ENCODE measurements at places on chromosomes 13 and 19.
A peak's percentile ranks its signal among the peaks of the same experiment; 100 is the strongest.

GRCh38 chr19:18141031-18141430, 11.9 kb upstream of the PIK3R2 start:
- DNase-seq, result no peak

- DNase-seq, result no peak
Measured at GRCh38 chr13:112992931-112993680, 24.1 kb downstream of the MCF2L start.

DNA sequence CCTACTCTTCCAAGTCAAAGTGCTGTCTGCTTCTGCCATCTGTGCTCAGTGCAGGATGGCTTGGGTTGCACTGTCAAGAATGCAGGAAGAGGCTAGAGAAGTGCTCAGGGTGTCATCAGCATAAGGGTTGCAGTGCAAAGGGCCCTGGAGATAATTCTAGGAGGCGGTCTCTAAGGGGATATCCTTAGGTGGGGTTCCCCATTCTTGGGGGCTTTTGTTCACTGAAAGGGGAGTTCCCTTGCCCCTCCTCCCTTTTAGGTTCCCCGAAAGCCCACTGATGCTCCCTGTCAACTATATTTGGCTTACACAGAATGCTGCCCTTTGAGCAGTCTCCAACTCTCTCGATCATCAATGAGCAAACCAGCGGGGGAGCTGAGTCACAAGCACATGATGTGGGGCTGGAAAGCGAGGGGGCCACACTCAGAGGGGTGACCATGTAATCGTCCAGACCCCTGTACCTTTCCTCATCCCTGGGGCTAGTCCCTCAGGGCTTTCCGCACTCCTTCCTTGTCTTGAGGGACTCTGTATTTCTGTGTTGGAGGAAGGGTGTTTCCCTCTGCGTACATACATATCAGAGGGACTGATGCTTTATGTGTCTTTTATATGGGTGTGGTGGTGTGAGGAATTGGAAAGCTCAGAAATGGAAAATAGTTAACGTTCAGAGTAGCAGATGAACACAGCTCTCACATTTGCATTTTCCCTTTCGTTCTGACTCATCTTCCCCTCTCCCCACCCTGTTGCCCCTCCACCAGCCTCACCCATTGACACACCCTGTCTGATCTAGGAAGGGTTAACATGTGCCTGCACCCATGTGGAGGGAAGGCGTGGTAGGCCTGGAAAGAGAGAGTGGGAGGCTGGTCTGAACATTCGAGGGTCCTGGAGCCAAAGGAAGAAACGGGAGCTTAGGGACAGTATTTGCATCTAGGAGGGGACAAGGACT, 6.7 kb downstream of the ZBTB32 start:
- no peak for DNase-seq

- DNase-seq, result no peak
Measured at GRCh38 chr19:37572203-37572602, 22.4 kb downstream of the ZNF571 start.

DNA sequence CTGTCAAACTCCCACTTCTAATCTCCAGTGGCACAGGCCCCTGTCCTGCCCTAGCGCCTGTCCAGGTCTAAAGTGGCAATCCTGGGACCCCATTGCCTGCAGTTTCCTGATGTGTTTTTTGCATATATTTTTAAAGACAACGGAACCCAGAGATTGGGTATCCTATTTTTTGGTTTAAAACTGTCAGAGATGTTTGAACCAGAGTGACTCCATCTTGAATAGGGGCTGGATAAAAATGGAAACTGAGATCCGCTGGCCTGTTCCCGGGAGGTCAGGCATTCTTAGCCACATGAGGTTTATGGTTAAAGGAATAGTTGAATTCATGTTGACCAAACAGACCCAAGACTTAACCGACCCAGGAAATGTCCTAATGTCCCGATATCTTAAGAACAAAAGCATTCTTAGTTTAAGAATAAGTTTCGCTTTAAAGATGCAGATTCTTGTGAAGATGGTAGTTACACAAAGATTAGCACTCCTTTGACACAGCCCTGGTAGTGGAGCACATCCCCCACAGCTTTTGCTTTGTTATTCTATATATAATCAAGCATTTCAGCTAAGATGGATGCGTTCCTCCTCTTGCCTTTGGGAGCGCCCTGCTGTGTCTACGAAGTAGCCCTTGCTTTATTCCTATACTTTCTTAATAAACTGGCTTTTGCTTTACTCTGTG, 332.1 kb downstream of the UQCRFS1 start:
- DNase-seq, result no peak

DNA sequence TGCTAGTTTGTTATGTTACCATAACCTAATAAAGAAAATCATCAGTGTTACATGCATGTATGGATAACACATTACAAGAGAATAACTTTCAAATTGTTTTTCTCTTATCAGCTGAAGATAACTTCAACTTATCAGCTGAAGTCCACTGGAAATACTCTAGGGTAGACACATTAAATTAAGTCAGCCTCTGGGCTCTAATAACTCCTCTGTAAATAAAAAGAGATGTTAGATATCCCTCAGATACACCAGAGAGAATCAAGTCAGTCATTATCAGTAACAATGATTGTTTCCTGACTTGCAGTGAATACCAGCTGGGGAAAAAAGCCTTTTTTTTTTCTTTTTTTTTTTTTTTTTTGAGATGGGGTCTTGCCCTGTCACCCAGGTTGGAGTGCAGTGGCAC, 1.6 kb upstream of the KBTBD7 start:
- no peak for DNase-seq

GRCh38 chr19:42563352-42564210, 31.1 kb downstream of the CEACAM8 start:
- peak; percentile 10 for DNase-seq

- no peak for DNase-seq
Measured at GRCh38 chr13:44197791-44198770, 175.5 kb upstream of the SERP2 start.

DNA sequence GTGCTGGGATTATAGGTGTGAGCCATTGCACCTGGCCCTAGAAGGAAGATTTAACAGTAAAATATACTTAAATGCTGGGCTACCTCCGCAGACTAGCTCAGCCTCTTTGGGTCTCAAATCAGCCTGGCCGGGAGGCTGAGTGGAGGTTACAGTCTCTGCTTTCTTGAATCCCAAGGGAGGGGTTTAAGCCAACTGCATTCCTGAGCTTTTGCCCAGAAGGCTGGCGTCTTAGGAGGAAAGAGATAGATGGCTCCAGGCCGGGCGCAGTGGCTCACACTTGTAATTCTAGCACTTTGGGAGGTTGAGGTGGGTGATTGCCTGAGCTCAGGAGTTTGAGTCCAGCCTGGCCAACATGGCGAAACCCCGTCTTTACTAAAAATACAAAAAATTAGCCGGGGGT, 623 bp upstream of the C5AR1 start:
- no peak for DNase-seq

GRCh38 chr19:21463449-21464105, 41.8 kb upstream of the ZNF429 start:
- no peak for DNase-seq

DNA sequence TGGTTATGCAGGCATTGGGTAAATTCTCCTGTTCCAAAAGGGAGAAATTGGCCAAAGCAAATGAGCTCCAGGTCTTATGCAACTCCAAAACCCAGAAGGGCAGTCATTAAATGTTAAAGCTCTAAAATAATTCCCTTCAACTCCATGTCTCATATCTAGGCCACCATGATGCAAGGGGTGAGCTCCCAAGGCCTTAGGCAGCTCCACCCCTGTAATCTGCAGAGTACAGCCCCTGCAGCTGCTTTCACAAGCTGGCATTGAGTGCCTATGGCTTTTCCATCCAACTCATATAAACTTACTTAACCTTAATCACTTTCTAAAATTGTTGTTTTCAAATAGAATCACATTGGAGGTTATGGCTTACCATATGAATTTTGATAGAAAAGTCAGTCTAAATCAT, 44.7 kb upstream of the ZNF429 start:
- no peak for DNase-seq

DNA sequence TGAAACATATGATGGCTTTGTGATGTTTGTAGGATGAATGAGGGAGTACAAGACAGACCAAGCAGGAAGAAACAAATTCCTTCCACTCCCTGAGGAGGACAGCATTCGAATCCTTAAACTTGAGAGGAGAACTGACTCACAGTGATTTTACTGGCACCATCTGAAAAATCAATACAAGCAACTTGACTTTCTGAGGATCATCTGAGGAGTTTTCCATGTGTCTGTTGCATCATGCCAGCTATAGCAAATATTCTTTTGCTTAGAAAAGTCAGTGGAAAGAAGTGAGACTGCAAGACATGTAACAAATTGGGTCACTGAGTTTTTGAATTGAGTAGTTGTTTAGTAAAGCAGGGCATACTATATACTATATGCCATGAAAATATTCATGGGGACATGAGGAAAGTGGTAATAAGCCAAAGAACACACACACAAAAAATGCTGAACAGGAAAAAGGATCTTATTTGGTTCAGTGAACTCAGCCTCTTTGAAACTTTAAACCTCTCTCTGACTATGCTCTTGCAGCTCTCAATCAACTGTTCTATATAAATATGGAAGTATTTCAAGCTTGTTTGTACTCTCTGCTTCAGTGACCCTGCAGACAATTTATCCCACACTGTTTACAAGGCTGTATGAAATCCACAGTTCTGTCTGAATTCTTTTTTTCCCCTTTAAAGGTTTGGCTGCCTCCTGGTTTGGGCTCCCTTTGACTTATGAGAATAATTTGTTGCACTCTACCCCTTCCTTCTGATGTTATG, 35.5 kb downstream of the SERTM1 start:
- no peak for DNase-seq

- DNase-seq, result no peak
Measured at GRCh38 chr13:44812818-44813217, 176.5 kb downstream of the NUFIP1 start.

DNA sequence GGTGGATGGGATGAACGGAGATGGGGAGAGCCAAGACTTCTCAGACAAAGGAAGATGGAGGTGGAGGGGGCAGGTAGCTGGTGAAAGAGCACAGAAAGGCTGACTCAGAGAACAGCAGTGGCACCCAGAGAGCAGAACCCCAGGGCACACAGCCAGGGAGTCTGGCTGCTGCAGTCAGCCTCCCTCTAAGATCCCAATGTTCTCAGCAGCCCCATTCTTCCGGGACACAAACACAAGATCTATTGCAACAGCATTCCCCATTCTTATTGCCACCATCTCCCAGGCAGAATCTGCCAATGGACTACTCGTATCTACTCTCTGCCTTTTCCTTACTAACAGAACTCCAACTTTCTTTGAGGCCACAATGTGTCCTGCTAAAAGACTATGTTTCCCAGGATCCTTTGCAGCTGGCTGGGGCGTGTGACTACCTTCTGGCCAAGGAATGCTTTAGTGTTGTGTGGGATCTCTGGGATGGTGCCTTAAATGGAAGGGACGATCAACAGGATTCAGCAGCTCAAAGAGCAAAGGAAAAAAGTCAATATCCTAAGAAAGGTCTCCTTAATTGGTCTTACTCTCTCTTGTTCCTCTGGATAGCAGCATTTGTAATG, 7.5 kb downstream of the THAP8 start:
- DNase-seq, result no peak

DNA sequence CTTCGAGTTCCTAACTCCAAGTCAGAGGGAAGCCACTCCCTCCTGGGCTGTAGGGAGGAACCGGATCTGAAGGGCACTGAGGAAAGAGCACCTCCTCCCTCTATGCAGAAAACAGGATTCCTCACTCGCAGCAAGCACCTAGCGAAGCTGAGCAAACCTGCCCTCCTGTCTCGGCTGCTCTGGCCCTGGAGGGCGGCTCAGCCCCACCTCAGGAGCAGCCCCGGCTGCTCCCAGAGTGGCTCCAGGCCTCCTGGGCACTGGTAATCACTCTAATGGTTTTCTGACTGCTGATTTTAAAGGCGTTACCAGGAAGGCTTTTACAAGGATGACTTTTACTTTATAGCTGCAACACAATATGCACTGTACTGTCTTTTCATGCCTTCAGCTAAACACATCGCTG, 312.5 kb downstream of the TEX29 start:
- no peak for DNase-seq

DNA sequence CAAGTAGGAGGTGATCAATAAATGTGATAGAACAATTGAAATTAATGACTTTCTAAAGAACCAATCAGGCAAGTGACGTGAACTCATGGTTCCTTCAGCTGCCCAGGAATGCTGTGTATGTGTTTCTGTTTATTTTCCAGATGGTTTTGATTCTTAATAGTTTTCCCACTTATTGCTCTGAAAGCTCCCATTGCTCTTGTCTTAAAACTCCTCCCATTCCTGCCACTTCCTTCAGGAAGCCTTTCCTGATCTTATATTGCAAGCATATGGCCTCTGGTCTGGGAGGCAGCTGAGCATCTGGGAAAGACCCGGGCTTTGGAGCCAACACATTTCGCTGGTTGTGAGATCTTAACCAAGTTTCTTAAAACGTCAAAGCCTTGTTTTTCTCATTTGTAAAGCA, 17.1 kb upstream of the LATS2 start:
- no peak for DNase-seq

- no peak for DNase-seq
Measured at GRCh38 chr19:30070198-30070967, 128.3 kb downstream of the URI1 start.

DNA sequence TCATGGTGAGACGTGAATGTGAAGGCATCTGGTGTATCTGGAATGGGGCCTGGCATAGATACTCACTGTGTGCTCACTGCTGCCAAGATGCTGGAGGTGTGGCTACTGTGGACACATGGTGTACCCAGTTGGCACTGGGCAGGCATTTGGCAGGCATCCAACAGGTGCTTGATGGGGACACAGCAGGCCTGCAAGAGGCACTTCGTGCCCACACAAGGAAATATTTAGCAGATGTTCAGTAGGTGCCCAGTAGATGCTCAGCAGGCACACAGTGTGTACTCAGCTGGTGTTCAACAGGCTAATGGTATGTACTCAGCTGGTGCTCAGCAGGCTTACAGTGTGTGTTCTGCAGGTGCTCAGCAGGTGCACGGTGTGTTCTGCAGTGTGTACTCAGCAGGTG, 14.2 kb downstream of the CRTC1 start:
- DNase-seq, result no peak
